Fibroblast of skin of left quadriceps (primary cell): ENCODE measurements at places on chromosomes 12 and 14.
A peak's percentile ranks its signal among the peaks of the same experiment; 100 is the strongest.

DNA sequence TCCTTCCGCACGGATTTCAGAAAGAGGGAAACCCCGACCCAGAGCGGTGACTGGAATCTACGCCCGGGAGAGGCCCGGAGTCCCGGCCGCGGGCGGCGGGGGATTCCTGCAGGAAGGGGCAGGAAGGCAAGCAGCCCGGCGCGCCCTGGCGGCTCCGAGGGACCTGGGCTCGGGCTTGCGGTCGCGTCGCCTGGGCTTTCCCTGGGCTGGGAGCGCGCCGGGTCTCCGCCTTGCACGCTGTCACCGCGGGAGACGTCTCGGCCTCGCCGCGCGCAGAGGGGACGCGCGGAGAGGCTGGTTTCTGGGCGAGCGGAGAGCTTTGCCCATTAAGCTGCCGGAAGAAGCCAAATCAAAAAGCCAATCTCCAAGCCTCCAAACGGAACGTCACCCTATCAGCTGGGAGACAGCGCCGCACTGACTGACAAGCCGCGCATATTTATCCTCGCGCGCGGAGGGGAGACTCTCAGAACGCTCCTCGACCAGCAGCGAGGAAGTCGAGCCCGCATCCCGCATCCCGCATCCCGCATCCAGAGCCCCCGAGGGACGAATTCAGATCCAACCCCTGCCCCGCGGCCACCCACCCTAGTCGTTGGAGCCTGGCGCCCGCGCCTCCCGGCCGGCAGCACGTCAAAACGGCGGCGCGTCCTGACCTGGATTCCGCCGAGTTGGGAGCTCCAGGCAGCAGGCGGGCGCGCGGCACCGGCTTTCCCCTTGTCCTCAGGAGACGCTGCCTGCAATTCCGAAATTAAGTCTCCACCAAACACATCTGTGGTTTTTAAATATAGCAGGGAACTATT lies at the start of gene SLC8A3:
SLC8A3 (minus strand) TSS at position 293 of the 797 bp plus-strand sequence. CDS start 20,529 bp downstream, outside the sequence.
- DNase-seq, result no peak

DNA sequence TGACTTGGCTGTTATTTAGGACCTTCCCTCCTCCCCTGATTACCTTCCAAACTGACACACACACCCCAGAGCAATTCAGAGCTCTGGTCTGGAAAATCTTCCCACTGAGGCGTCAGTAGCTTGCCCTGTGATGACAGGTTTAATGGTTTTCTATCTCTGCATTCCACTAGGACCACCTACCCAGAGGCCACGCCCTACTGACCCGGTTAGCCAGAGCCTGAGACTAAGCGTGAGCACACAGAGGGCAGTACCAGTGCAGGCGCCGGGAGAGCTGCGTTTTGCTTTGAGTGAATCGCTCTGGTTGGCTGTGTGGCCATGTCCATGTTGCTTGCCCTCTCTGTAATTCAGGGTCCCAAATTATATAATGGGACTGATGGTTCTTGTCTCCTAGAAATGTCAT lies 36.2 kb upstream of the ATP2A2 start:
- no peak for DNase-seq

- no peak for DNase-seq
Observed at GRCh38 chr12:72037006-72037795, 98.6 kb downstream of the TPH2 start.

GRCh38 chr14:76430017-76430416 lies 54.1 kb downstream of the ESRRB start:
- no peak for DNase-seq

DNA sequence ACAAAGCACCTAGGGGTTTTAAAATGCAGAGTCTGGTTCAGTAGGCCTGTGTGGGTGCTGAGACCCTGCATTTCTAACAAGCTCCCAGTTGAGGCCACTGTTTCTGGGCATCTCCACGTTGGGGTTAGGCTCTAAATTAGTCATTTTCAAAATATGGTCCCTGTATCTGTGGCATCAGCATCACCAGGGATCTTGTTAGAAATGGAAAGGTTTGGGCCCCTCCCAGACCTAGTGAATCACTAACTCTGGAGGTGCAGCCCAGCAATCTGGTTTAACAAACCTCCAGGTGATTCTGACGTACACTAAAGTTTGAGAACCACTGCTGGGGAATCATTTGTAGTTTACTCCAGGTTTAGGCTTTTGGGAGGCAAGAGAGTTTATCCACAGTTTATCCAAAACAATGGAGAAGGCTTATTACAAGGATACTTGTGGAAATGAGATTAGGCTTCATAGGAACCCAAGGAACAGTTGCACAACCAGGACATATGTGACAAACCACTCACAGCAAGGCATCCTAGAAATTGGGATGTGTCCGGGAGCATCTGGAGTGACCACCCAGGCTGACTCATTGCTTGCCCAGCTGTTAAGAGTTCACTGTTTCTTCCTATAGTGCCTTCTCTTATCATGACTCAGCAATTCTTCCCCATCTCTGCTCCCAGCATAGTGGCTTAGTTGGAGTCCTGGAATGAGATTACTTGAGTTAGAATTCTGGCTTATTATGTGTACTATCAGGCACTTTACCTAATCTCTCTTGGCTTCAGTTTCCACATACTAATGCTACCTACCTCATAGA lies 71.6 kb upstream of the STXBP6 start:
- peak; percentile 82 for DNase-seq

GRCh38 chr12:94872971-94873733 lies 130.3 kb downstream of the NDUFA12 start:
- no peak for DNase-seq

GRCh38 chr12:19576506-19577280 lies 137.4 kb downstream of the AEBP2 start:
- no peak for DNase-seq

DNA sequence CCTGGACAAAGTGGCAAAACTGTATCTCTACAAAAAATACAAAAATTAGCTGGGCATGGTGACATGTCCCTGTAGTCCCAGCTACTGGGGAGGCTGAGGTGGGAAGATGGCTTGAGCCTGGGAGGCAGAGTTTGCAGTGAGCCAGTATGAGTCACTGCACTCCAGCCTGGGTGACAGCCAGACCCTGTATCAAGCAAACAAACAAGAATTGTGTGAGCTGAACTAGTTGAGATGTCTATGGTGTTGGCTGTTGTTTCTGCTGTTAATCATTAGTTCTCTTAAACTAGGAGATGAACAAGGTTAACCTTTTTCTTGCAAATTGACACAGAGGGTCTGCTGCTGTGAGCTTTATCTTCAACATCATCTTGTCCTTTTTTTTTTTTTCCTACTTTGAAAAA lies 23.6 kb downstream of the RASSF3 start:
- DNase-seq, result no peak

- DNase-seq, result no peak
Observed at GRCh38 chr12:22626406-22626805, 1.4 kb downstream of the ETNK1 start.

DNA sequence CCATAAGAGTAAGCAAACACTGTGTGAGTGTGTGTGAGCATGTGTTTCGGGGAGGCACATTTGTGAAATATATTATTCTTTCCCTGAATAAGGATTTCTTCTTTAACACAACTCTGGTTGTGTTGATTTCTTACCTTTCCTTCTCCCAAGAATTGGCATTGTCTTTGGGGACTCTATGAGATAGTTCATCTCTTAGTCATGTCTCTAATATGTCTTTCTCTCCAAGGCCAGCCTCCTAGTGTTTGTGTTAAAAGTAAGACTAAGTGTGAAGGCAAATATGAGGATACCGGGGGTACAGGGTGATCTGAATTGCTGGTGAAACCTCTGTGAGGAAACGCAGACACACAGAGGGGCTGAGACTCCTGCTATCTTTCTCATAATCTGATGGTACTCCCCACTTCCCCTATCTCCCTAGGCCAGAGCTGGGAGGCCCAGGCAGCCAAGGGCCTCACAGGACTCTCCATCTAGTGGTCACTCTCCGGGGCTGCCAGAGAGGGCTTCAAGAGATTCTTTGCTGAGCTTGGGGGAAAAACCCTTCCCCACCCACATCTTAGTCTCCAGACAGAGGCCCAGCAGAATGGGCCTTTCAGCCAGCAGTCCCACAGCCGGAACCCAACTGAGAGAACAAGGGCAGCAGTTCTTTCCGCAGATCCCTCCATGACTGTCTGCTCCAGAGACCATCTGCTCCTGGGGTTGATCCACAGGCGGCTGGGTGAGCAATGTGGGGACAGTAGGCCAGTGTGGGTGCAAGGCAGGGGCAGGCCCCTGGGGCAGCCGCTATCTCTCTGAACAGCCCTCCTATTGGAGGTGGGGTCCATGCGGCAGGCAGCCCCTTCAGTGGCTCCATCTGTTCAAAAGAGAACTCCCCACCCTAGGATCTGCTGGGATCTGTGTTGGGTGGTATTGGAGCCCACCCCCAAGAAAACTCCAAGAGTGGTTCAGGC lies 5.8 kb upstream of the HOXC12 start:
- DNase-seq, result no peak

GRCh38 chr12:95858451-95859343 lies at the start of gene SNRPF:
Gene SNRPF, plus strand, starts transcription at chr12:95858952. Its CDS starts 122 bp downstream, at chr12:95859074.
- DNase-seq, result peak; percentile 93

- DNase-seq, result no peak
Observed at GRCh38 chr14:104863923-104864266, 1.2 kb upstream of the CEP170B start.

DNA sequence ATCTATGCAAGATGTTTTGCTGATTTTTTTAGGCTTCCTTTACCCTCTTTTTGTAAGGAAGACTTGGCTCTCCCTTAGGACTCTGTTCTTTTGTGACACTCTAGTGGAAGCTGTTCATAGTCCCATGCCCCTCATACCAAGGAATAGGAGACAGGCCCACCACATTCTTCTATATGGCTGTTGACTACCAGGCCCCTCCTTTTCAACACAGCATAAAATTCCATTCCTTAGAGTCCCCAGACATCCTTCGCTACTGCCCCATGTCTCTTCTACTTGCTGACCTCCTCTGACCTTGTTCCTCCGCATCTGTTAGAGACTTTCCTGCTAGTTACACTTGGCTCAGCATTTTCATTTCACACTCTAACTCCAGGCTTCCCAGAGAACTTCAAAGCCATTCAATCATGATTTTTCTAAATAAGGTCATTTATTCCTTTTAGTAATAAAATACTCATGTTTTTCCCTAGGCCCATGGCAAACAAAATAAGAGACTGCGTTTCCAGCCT lies 9.7 kb downstream of the PIK3C2G start:
- DNase-seq, result no peak

GRCh38 chr12:28086521-28087155 lies 103.6 kb upstream of the CCDC91 start:
- DNase-seq, result no peak

GRCh38 chr12:16658699-16659098 lies 52.7 kb upstream of the LMO3 start:
- DNase-seq, result no peak

DNA sequence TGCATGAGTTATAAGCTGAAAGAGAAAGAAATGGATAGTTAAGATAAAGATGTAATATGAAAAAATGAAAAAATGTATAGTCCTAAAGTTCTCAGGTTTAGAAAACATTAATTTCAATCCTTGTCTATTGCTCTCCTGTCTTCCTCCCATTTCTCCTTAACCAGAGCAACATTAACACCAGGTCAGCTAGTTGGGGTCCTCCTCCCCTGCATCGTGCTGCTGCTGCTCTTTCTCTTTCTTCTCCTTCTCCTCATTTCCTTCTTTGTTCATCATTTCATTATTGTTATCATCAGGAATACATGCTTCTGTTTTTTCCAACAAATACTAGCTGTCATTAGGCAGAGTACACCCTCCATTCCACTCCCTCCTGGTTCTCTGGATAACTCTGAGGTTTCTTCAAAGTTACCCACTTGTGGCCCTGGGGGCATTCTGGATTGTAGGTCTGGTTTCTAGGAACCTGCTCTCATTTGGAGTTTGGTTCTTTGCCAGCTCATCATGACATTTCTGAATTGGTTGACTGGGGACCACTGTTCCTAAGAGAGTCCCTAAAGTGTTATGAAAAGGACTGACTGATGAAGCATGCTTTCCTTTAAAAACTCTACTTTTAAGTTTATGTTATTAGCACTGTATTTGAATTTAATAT lies 17.0 kb downstream of the ACSS3 start:
- no peak for DNase-seq

- no peak for DNase-seq
Observed at GRCh38 chr14:66288511-66288910, 197.7 kb upstream of the CCDC196 start.

GRCh38 chr12:97425380-97425779 lies 37.2 kb upstream of the RMST start:
- no peak for DNase-seq

DNA sequence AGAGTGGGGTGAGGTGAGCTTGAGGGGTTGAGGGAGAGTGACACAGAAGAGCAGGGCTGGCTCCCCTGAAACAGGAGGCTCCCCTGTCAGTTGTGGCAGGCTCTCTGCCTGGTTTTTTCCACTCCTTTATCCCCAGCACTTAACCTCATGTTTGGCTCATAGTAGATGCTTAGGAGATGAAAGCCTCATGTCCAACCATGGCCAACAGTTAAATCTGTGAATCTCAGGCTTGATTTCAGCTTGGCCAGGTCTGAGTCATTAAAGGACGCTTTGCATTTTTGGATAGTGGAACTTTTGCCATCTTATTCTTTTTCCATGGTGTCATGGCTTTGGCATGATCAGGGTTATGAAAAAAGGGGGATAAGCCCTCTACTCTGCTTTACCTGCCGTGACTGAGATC lies 117.2 kb downstream of the CACNA1C start:
- DNase-seq, result no peak

DNA sequence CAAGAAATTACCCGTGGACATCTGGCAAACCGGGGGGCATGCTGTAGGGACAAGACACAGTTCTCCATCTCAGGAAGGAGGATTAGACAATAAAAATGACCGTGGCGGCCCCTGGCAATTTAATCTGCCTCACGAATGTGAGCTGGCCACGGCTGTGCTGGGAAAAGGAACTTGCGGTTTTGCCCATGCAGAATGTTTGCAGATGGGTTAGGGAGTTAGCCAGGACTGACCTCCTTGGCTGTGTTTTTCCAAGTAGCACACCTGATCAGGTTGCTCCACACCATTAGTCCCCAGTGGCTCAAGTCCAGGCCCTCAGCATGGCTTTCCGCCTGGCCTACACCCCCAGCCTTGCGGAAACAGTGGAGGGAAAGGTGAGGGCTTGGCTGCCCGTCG lies 20.8 kb downstream of the TPCN1 start:
- DNase-seq, result no peak

DNA sequence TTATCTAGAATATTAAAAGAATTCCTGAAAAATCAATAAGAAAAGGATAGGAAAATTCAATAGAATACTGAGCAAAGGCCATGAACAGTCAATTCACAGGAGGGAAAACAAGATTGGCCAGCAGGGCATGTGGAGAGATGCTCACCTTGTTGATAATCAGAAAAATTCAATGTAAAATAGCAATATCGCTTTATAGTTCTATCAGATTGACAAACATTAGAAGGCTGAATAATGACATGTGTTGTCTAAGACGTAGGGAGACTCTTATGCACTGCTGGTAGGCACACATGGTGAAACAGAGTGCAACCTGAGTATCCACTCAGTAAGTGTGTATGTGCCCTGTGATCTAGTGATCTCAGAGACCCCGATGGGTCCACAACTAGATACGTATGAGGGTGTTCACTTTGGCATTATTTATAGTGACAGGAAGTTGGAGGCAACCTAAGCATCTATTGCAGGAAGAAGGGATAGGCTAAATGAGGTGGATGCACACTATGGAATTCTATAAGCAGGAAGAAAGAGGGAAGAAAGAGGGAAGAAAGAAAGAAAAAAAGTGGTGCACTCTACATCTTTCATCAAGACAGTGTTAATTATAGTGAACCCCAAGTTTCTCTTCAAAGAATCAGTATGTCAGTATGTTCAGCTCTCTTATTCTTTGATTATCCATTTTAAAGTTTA lies 3.8 kb upstream of the ANKRD33 start:
- DNase-seq, result no peak
